B cell (primary cell): ENCODE measurements at places on chromosomes 7 and 10. TPM values are rescaled to one million over a fixed set of nuclear protein-coding genes. Genes with fewer than 3 reads are reported as not detected.

The SLC25A28 gene
- total RNA-seq: 96.4 and 106 TPM in 2 replicates

The EPHB4 gene
- total RNA-seq: 3.3 and 3.9 TPM in 2 replicates

- DNase-seq: peak; percentile 44
- H3K36me3 ChIP-seq: no peaks in the 10 kb centered on the region
- H3K4me3 ChIP-seq: peak overlapping the region; percentile 44
- H3K27me3 ChIP-seq: no peaks in the 10 kb centered on the region
- H3K4me1 ChIP-seq: peaks cover 30% of the 10 kb centered on the region
- peak overlapping the region; percentile 85 for H3K27ac ChIP-seq
Observed at GRCh38 chr7:922334-923107, 32.0 kb downstream of the ADAP1 start.

- H3K27me3 ChIP-seq: no peaks in the 10 kb centered on the region
- DNase-seq: no peak
- H3K36me3 ChIP-seq: no peaks in the 10 kb centered on the region
- H3K4me3 ChIP-seq: no peak overlapping the region
Observed at GRCh38 chr10:44477046-44477425, 92.1 kb upstream of the CXCL12 start.

DNA sequence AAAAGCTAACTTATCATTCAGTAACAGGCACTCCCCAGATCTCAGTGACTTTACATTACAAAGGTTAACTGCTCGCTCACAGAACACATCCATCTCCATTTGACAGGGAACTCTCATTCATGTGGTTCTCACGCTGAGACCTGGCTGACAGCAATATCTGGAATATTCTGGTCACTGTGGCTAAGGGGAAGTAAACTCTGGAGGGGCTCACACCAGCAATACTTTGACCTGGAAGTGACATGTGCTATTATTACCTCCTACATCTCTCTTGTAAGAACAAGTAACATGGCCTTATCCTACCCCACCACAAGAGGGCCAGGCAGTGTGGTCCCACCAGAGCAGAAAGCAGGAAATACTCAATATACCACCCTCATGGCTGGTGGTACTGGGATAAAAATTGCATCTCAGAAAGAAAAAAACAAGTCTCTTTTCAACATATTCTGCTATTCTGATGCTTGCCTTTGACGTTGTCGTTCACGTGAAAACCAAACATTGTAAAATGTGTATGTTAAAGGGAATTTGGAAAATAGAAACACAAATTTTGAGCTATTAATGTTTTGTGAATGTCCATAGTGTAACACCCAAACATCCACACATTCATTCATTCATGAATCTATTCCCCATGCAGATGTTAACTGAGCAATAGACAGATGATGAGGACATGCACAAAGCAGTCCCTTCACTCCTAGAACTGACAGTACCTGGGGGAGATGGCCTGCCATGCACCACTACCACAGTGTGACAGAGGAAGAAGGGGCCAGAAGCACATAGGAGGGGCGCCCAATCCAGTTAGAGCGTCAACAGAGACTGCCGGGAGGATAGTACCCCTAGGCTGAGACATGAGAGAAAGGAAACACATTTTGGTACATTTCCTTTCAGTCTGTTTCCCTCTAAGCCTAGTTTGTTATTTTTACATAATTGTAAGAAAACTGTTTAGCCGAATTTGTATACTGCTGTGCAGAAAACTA lies 166.0 kb upstream of the SP4 start:
- H3K36me3 ChIP-seq: no peaks in the 10 kb centered on the region
- no peak overlapping the region for H3K4me3 ChIP-seq
- H3K27ac ChIP-seq: peak overlapping the region; percentile 28
- peaks cover 12% of the 10 kb centered on the region for H3K4me1 ChIP-seq
- H3K27me3 ChIP-seq: no peaks in the 10 kb centered on the region
- peak; percentile 73 for DNase-seq

DNA sequence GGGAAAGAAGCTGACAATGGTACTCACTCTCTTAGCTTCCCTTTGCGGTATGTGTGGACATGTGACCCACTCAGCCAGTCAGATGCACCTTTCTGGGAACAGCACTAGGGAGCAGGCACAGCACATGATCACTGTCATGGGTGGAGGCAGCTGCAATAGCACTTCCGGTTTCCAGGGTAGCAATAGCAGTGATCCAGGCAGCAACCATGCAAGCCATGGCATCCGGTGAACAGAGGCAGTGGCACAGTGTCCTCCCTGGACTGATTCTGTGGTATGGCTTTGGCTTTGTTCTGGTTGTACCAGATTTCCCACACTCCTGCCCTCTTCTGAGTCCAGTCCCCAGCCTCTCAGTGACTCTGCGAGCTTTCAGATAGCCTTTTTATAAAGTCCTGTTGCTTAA lies 86.8 kb upstream of the NAMPT start:
- no peaks in the 10 kb centered on the region for H3K4me1 ChIP-seq
- no peaks in the 10 kb centered on the region for H3K36me3 ChIP-seq
- no peak overlapping the region for H3K4me3 ChIP-seq
- DNase-seq: no peak
- H3K27ac ChIP-seq: no peak overlapping the region

DNA sequence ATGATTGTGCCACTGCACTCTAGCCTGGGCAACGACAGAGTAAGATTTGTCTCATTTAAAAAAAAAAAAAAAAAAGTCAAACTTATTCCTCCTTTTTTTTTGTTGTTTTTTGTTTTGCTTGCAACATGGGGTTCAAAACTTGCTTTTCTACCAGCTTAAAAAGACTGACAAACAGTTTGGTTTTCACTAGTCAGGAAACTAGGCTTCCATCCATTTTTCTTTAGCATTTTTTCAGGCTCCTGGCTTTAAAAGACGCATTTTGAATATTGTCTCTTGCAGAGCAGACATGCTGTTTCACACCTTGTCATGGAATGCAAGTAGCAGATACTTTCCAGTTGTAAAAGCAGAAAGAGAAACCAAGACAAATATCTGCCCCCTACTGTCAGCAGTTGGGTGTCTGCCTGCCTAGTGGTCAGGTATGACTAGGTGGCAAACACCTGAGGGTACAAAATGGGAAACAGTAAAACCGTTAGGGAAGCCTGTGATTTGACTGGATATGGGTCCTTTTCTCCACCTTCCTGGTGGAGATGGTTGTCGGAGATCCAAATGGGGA lies 139.9 kb downstream of the CCDC71L start:
- peaks cover 17% of the 10 kb centered on the region for H3K27me3 ChIP-seq
- no peak overlapping the region for H3K4me3 ChIP-seq

The MRLN gene
- total RNA-seq: not detected in 2 replicates

The MEOX2 gene
- total RNA-seq: not detected in 2 replicates

GRCh38 chr7:111266613-111267012 lies 175.7 kb downstream of the LRRN3 start:
- DNase-seq: no peak
- H3K36me3 ChIP-seq: no peaks in the 10 kb centered on the region
- no peak overlapping the region for H3K27ac ChIP-seq
- H3K27me3 ChIP-seq: no peaks in the 10 kb centered on the region

The PIP gene
- total RNA-seq: not detected in 2 replicates

- no peaks in the 10 kb centered on the region for H3K27me3 ChIP-seq
- no peaks in the 10 kb centered on the region for H3K36me3 ChIP-seq
- no peak for DNase-seq
- H3K4me1 ChIP-seq: no peaks in the 10 kb centered on the region
- H3K27ac ChIP-seq: no peak overlapping the region
Observed at GRCh38 chr10:110401401-110402076, 96.2 kb upstream of the DUSP5 start.

The RBP3 gene
- not detected in 2 replicates for total RNA-seq

The MSMB gene
- not detected in 2 replicates for total RNA-seq

DNA sequence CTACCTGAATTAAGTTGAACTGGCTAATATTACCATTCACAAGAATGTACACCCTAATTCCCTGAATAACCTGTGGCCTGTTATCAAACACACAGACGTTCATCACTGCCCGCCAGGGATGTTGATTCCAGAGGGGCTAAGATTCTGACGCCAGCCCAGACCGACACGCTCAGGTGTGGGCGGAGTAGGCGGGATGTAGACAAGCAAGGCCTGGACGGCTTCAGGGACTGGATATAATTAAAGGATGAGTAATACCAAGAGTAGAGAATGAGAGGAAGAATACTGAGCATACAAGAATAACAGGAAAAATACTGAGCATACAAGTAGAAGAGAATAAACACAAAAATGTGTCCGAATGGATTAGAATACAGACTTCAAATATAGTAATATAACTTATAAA lies 29.0 kb downstream of the CUBN start:
- H3K36me3 ChIP-seq: no peaks in the 10 kb centered on the region
- H3K4me3 ChIP-seq: no peak overlapping the region
- DNase-seq: no peak
- H3K27me3 ChIP-seq: no peaks in the 10 kb centered on the region
- H3K4me1 ChIP-seq: no peaks in the 10 kb centered on the region

DNA sequence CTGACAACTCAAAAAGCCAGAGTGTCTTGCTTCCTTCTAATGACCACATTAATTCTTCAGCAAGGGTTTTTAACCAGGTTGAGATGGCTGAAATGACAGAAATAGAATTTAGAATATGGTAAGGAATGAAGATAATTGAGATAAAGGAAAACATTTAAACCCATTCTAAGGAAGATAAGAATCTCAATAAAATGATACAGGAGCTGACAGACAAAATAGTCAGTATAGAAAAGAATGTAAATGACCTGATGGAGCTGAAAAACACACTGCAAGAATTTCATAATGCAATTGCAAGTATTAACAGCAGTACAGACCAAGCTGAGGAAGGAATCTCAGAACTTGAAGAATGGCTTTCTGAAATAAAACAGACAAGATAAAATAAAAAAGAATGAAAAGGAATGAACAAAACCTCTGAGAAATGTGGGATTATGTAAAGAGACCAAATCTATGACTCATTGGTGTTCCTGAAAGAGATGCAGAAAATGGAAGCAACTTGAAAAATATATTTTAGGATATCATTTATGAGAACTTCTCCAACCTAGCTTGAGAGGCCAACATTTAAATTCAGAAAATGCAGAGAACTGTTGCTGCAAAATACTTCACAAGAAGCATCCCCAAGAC lies 87.1 kb downstream of the SAMD9 start:
- H3K27ac ChIP-seq: no peak overlapping the region
- H3K27me3 ChIP-seq: no peaks in the 10 kb centered on the region
- H3K36me3 ChIP-seq: no peaks in the 10 kb centered on the region

The ITGB8 gene
- total RNA-seq: 0.30 and 0.32 TPM in 2 replicates

DNA sequence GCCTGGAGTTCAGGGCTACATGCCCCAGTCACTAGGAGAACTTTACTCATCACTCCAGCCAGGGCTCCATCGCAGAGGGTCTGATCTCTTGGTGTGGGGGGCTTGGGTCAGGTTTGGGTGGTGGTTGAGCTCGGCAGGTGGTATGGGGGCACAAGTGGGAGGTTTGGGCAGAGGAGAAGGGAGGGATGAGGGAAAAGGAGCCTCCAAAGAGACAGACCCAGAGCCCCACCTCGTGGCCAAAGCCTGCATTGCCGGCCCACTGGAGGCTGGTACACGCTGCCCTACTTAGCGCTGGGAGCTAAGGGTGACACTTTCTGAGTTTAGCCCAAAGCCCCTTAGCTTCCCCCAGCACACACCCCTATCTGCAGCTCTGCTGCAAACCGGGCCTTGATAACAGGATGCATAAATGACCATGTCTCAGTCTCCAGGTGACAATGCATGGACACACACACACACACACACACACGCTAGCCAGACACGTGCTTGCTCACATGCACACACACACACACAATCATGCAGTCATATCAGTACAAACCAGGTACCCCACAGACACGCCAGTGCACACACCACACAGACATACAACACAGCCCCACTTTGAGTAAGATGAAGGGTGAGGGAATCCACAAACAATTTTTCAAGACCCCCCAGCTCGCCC lies 14.7 kb downstream of the LZTS2 start:
- H3K4me3 ChIP-seq: no peak overlapping the region
- H3K4me1 ChIP-seq: peaks cover 24% of the 10 kb centered on the region
- no peaks in the 10 kb centered on the region for H3K36me3 ChIP-seq
- DNase-seq: peak; percentile 79
- no peak overlapping the region for H3K27ac ChIP-seq

DNA sequence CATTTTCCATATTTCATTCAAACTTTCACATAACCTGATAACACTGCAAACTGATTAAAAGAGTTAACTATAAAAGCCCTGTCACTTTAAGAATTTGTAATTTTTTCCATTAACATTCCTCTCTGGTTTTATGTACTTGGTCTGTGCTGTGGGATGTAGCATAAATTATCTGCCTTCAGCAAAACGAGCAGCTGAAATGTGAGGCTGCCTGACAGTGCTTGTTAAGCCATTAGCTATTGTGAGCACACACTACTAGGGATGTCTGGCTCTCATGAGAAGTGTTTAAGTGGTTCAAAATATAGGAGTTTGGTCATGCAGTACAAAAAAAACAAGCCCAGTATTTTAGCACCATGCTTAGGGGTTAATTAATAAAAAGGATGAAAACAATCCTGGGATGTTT lies 63.0 kb downstream of the HOXA1 start:
- no peak for DNase-seq
- peaks cover 7% of the 10 kb centered on the region for H3K4me1 ChIP-seq
- no peaks in the 10 kb centered on the region for H3K27me3 ChIP-seq
- no peaks in the 10 kb centered on the region for H3K36me3 ChIP-seq
- no peak overlapping the region for H3K4me3 ChIP-seq
- no peak overlapping the region for H3K27ac ChIP-seq

The LIPK gene
- not detected in 2 replicates for total RNA-seq

The ASB10 gene
- not detected in 2 replicates for total RNA-seq

DNA sequence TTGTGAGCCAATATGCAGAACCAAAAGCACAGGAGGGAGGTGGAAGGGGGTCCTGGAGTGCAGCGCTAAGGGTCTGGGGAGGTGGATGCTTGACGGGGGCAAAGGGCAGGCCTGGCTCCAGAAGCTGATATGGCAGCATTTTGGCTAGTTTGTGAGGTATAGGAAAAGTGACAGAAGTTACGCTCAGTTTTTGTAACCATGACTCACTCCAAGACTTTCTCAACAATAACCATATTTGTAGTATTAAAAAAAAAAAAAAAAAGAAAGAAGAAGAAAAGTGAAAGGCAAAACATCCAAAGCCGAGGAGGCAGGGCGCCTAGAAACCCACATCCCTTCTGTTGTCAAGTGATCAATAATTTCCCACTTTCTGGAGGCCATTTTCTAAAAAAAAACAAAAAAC lies 92.3 kb downstream of the RNF216 start:
- H3K4me3 ChIP-seq: no peak overlapping the region
- no peak for DNase-seq

DNA sequence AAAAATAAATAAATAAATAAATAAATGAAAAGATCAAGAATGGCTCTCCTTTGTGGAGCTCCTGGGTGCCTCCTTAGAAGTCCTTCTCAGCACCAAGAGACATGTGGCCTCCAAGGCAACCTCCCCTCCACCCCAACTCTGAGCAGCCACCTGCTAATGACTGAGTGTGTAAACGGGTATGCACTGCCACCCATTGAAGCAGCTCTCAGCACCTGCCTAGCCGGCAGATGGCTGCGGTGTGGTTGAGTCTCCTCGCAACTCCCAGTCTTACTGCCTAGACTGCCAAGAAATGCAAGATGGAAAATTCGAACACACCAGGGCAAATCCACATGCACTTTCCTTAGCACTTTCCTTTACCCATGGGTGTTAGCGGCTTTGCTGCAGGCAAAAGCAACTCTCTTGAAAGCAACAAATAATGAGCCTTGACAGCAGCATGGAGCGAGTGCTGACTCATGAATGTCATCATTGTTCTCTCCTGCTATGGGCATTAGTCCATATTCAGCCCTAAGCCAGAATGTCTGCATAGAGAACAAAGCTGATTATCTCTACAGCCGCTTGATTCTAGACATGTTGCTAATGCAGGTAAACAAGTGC lies 913.9 kb upstream of the AUTS2 start:
- no peaks in the 10 kb centered on the region for H3K4me1 ChIP-seq
- no peak overlapping the region for H3K27ac ChIP-seq
- H3K4me3 ChIP-seq: no peak overlapping the region
- H3K27me3 ChIP-seq: no peaks in the 10 kb centered on the region
- H3K36me3 ChIP-seq: no peaks in the 10 kb centered on the region
